Fibroblast of skin of back (primary cell): ENCODE measurements at places on chromosomes 1 and 21.

DNA sequence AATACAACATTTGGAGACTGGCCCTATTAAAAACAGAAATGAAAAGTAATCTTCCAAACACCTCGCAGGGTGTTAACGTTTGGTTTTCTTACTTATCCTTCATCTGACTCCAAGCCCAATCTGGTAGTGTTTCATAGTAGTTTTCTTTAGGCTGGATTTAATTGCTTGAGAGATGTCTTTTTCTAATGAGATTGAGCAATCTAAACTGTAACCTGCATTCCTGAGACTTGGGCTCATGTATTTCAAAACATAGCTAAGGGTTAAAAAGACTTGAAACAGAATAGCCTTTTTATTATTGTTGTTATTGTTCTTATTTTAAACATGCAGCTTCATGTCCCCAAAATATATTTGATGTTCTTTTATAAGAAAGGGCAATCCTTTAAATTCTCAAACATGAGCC is 278.9 kb downstream of the TGFB2 start:
- no peak for DNase-seq

DNA sequence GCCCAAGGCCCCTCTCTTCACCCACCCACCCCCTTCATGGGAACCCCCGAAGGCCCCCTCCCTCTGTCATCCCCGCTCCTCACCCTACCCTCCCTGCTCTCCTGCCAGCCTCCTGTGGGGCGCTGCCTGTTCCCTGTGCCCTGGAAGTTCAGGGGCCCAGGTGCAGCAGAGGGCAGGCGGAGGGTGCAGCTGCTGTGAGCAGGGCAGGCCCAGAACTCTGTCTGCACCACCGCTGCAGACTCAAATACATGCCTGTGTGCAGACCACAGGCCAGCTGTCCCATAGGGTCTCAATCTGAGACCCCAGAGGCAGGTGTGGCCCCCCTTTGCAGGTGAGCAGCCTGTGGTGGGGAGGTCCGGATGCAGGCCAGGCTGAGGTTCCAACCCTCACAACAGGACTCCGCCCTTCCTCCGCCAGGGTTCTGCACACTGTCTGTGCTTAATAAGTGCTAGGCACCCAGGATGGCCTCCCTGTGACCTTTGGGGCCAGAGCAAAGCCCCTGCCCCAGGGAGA is 62.5 kb downstream of the WNT9A start:
- DNase-seq = no peak

- DNase-seq = peak; percentile 74
Observed at GRCh38 chr1:213284626-213285025, 233.6 kb downstream of the RPS6KC1 start.

DNA sequence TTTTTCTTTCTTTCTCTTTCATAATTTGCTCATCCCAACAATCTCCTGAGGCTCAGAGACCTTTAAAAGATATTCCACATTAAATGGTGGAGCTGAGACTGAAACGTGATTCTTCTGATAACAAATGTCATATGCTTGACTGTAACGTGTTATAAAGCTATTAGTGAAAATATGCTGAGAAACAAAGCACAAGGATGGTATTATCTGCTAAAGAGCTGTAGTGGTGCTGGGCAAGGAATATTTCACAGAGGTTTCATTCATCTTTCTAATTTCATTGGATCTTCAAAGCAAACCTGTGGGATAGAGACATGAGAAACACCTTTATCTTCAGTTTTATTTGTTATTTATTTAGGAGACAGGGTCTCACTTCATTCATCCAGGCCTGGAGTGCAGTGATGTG is 98.1 kb upstream of the WLS start:
- DNase-seq = no peak

GRCh38 chr1:234654002-234654733 is 44.2 kb upstream of the IRF2BP2 start:
- no peak for DNase-seq

GRCh38 chr1:52978045-52978444 is 51.0 kb downstream of the SCP2 start:
- no peak for DNase-seq

- peak; percentile 59 for DNase-seq
Observed at GRCh38 chr1:39632682-39633417, 6.6 kb downstream of the HEYL start.

DNA sequence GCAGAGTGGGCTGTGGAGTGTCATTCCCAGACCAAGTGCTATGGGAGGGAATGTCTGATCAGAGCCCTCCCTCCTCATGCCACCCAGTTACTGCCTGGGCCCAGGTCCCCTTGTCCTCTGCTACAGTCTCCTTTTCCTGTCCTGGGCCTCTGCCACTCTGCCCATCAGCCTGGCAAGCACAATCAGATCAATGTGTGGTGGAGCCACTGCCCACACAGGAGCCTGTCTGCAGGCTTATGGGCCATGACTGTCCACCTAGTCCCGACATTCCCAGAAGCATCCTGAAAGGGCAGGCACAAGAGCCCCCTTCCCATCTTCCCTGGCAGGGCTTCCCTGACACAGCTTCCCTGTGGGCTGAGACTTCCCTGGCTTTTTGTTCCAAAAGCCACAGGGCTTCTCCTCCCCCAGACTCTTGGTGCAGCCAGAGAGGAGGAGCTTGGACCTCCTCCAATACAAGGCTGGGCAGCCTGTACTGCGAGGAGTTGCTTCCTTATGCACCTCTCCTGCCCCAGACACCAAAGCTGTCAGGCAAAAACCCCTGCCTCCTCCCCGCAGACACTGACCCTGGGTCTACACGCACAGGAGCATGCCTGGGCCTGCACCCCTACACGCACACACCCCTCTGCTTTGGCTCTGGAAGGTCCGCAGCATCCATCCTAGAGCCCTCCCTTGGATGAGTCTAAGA is 29.2 kb upstream of the CNTN2 start:
- DNase-seq = no peak

- DNase-seq = no peak
Observed at GRCh38 chr1:152960452-152961044, 9.9 kb upstream of the SPRR4 start.

- DNase-seq = no peak
Observed at GRCh38 chr1:182633657-182634281, 29.6 kb upstream of the RGS16 start.

GRCh38 chr1:233503366-233503954 is 110.4 kb upstream of the KCNK1 start:
- DNase-seq = no peak

- DNase-seq = peak; percentile 70
Observed at GRCh38 chr1:204296431-204296988, 63.2 kb downstream of the PLEKHA6 start.

DNA sequence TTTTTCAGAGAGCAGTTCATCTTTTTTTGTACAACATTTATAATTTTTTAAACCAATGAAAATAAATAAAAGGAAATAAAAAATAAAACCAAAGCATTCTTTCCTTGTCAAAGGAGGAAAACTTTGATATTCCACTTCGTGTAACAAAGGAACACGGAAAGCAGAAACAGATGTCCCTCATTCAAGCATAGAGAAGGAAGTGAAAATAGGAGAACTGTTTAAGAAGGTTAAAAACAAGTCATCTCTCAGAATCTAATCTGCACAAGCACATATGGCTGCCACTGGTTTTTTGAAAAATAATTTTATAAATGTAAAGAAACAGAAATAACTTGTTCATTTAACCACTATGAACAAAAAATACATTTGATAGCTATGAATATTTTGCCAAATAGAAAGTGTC is 35.9 kb upstream of the ZNF644 start:
- no peak for DNase-seq

GRCh38 chr1:163712321-163712720 is 390.6 kb downstream of the NUF2 start:
- no peak for DNase-seq

DNA sequence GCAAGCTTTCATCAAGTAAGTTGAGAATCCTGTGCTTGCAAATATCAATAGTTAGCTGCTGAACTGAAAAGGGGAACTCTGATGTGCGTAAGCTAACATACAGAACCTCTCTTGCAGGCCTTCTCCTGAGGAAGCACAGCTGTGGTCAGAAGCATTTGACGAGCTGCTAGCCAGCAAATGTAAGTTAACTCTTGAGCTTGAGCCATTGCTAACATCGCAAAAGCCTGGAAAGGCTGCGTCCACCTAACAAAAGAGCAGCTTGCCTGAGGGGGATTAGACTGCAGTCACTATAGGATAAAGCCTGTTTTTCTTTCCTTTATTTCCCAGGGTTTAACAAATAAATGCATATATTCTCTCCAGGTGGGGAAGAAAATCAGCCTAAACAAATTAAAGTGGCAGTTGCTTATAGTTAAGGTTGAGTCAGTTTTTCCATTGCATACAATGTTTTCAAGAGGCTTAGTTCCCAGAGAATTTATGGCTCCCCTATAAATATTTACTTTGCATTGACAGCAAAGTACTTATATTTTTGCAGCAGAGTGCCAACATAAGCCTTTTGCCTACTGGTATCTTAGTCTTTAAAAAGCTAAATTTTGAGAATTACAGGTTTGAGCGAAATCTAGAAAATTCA is 1.5 kb downstream of the RGS2 start:
- DNase-seq = no peak

DNA sequence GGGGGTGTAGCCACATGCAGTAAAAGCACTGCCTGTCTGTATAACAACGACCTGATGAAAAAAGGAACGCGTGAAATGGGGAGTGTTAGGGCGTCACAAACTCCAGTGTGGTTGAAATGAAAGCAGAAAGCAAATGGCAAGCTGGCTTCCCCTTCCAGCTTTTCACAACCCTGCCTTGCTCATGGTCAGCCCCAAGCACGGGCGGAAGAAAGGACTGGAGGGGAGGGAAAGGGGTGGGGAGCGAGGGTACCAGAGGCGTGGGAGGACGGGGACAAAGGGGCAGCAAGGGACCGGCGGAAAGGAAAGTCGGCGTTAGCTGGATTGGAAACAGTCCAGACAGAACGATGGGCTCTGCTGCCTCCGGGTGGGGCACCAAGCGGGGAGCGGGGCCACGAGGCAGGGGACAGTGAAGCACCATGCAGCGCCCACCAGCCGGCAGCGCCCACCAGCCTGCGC is 9.6 kb downstream of the VPS26C start:
- DNase-seq = peak; percentile 20

DNA sequence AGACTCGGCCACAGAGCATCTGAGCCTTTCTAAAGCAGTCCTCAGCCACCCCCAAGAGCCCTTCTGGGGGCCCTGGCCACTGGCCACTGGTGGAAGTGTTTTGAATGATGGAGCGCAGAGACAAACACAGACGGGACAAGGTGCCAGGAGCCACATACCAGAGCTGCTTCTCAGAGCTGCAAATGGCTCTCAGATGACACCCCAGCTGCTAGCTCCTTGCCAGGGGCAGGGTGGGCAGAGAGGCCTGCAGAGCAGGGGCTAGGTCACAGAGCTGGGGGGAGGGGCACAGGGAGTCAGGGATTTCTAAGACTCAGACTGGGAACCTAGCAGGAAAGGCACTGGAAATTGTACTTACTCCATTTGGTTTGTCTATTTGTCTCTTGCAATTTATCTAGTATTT is 30.4 kb downstream of the KCNN3 start:
- no peak for DNase-seq

- DNase-seq = no peak
Observed at GRCh38 chr1:33443705-33444180, 12.8 kb upstream of the PHC2 start.

DNA sequence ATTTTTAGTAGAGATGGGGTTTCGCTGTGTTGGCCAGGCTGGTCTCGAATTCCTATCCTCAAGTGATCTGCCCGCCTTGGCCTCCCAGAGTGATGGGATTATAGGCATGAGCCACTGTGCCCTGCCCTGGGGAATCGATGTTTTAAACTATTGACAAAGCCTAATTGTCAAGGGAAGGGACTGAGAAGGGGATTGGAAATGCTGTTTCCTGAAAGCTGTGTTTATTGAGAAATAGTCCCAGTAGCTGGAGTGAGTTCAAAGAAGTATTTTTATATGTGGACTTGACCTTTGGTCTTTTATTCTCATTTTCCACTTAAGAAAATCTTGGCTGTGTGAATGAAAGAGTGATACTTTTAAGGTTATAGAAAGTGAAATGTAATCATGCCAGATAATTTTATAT is 47.5 kb downstream of the KIF1B start:
- no peak for DNase-seq

- no peak for DNase-seq
Observed at GRCh38 chr1:42817976-42818375, 779 bp upstream of the SVBP start.

- no peak for DNase-seq
Observed at GRCh38 chr1:157806431-157807149, 13.3 kb downstream of the FCRL1 start.

DNA sequence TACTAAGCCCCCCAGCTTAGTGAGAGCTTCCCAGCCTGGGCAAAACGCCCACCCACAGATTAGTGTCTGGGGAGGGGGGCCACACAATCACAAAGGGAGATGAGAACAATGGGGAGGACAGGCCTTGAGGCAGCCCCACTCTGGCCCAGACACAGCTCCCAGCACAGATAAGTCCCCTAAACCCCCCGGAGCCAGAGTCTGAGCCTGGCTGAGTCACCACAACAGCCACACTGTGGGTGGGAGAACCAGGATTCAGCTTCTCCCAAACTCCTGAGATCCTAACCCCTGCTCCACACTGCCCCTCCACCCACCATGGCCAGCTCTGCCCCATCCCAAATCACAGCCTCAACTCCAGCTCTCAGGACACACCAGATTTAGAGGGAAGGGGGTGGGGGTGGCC is 4.2 kb downstream of the NECTIN4 start:
- DNase-seq = peak; percentile 34

GRCh38 chr21:38561205-38561604 is 62.9 kb upstream of the ERG start:
- no peak for DNase-seq

GRCh38 chr1:145898756-145899155 is 11.1 kb downstream of the ITGA10 start:
- DNase-seq = no peak

- no peak for DNase-seq
Observed at GRCh38 chr1:174913225-174913903, 86.4 kb upstream of the CACYBP start.

DNA sequence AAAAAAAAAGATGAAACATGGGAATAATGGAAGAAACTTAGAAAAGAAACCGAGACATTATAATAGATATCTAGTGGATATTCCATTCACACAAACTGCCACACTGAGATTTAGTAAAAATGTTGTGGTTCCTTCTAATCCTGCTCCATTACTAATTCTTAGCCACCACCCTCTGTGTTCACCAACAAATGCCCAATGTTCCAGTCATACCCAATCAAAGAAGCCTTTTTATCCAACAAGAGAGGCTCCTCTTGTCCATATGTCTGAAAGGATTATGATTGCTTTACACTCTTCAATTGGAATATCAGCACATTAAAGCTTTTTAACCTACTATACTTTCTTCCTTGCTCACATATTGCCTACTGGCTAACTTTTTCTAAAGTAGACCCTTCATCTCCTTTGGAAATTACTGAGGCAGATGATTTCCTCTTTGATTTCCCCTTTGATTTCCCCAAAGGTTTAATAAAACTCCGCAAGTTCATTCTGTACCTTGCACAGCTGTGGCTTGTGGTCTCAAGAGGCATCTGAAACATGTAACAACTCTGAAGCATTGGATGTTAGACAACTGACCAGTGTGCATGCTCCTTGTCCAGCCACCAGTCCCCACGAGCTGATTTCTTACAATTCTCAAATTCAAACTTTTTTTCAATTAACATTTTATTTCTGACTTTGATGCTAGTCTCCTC is 305.6 kb upstream of the LYPLAL1 start:
- no peak for DNase-seq
